Activated CD4-positive, alpha-beta T cell treated with anti-CD3 and anti-CD28 coated beads for 36 hours (primary cell): ENCODE measurements at places on chromosomes 5 and 9. TPM values are rescaled to one million over a fixed set of nuclear protein-coding genes. Genes with fewer than 3 reads are reported as not detected.

The SPINK5 gene
- total RNA-seq = not detected

The ADAMTS19 gene
- total RNA-seq = not detected

The TMEM232 gene
- total RNA-seq = 1.2 TPM

The PCDHB11 gene
- total RNA-seq = not detected

The MINAR2 gene
- not detected for total RNA-seq

DNA sequence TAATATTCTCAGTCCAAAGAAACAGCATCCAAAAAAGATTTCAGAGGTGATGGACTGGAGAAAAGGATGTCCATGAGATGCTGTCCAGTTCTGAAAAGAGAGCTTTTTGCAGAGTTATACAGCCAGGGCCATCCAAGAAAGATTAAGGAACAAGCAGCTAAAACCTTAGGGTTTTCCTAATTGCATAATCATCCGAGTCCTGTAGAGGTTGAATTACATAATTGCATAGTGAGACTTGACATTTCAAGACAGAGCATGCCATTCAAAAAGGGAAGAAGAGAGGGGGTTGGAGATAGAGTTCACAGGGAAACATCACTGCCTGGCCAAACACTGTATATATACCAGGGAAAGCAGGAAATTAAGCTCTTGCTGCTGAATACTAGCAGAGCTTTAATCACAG lies 1729.2 kb upstream of the WWC1 start:
- H3K27ac ChIP-seq = no peak overlapping the region
- no peak overlapping the region for H3K4me3 ChIP-seq
- no peaks in the 10 kb centered on the region for H3K36me3 ChIP-seq
- no peak for DNase-seq

DNA sequence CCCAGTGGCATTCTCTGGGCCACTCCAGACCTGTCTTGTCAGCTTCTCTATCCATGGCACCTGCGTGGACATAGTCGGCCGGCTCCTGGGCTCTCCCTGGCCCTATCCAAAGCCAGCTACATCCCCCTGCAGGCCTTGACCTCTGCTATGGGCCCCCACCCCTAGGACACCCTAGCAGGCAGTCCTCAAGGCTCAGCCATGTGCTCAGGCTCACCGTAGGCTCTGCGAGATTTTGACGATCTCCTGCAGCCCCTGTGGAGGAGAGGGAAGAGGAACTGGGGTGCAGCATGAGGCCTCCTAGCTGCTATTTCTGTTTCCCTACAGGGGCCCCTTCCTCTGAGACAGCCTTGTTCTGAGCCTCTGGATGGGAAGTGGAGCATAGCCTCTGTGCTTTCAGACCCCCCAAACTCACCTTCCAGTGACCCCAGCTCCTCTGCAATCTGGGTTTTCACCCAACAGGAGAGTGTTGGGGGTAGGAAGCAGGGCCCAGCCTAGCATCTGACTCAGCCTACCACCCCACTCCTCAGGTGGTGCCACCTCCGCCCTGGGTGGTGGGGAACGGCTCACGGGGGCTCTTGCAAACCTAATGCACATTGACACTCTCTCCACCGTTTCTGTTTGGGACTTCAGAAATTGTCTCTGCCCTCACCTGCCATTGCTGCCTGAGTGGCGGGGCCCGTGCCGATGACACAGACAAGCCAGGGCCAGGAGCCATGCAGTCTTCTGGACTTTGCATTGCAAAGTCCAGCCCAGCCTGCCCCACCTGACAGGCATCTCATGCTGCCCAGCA lies 36.7 kb downstream of the HRH2 start:
- no peak overlapping the region for H3K4me3 ChIP-seq
- peaks cover 14% of the 10 kb centered on the region for H3K36me3 ChIP-seq
- H3K27ac ChIP-seq = peak overlapping the region; percentile 91
- peaks cover 36% of the 10 kb centered on the region for H3K4me1 ChIP-seq

DNA sequence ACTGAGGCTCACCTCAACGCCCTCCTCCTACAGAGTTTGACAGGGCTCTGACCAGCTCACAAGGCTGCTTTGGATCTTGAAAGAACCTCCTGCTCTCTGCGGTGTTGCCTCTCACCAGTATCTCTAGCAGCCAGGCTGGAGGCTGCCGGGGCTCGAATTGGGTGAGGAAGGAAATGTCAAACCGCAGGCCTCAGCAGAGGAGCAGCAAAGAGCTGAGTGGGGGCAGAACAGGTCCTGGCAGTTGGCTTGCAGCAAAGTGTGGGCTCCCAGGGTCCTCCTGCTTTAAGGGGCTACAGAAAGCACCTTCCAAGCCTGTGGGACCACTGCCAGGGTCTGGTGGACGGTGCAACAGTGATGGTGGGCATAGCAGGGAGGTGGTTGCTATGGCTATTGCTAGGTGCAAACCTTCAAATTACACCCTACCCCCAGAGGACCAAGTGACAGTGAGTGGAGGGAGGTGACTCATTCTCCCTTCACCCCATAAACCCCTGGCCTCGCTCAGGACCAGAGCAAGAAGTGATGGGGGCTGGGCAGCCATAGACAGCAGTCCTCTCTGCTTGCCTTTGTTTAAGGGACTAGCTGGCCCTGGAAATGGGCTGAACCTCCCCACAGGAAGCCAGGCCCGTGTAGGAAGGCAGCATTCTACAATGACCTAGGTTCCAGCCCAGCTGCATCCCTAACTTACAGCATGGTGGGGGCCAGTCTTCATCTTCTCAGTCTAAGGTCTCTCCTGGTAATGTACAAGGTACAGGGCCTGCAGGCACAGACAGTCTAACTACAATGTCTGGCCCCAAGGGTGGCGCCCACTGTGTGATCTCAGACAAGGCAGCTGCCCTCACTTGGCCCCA lies 18.7 kb downstream of the LCP2 start:
- H3K27ac ChIP-seq = peak overlapping the region; percentile 90
- peak; percentile 93 for DNase-seq
- H3K4me3 ChIP-seq = peak overlapping the region; percentile 48

DNA sequence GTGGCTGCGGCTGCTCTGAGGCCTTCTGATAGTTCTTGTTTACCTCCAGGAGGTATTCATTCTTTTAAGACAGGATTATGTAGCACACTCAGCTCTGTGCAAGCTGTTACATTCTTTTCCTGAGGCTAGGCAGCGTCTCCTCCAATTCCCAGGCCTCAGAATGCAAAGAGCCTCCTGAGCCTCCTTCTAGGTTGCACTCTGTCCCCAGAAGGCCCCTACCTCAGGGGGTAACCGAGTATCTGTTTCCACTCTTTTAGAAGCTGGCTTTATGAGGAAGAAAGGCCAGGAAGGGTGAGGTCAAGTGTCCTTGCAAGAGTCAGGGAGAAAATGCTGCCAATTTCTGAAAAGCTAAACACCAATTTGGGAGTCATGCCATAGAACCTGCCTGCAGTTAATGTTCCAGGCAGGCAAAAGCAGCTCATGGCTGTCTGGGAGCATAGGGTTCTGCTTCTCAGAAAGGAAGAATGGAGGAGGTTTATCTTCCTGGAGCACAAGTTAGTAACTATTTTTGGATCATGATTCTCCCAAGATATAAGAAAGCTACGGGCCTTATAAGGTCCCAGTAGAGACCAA lies 178.9 kb downstream of the SEMA6A start:
- H3K27me3 ChIP-seq = no peaks in the 10 kb centered on the region
- DNase-seq = no peak
- H3K27ac ChIP-seq = no peak overlapping the region
- no peak overlapping the region for H3K4me3 ChIP-seq
- no peaks in the 10 kb centered on the region for H3K4me1 ChIP-seq

- H3K36me3 ChIP-seq = no peaks in the 10 kb centered on the region
- DNase-seq = no peak
- no peak overlapping the region for H3K27ac ChIP-seq
- H3K4me3 ChIP-seq = no peak overlapping the region
- H3K4me1 ChIP-seq = no peaks in the 10 kb centered on the region
- no peaks in the 10 kb centered on the region for H3K27me3 ChIP-seq
Observed at GRCh38 chr5:105430516-105430915, 1867.9 kb upstream of the NUDT12 start.

DNA sequence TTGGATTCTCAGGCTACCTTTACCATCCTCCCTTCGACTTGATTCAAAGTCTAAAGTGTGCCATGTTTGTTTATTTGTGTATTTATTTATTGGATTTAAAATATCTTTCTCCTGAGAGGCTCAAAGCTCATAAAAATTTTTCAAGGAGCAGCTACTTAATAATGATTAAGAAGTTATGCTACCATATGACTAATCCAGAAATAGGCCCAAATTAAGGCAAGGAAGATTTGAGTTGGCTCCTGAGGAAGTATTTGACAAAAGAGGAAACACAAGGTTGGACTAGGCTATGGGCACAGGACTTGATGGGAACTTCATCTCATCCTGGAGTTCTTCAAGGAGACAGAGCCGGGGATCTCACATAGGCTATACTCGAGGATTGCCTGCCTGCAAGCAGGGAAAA lies 22.4 kb upstream of the PPP2CA start:
- no peaks in the 10 kb centered on the region for H3K4me1 ChIP-seq
- H3K36me3 ChIP-seq = no peaks in the 10 kb centered on the region
- no peak overlapping the region for H3K27ac ChIP-seq
- no peaks in the 10 kb centered on the region for H3K27me3 ChIP-seq
- no peak overlapping the region for H3K4me3 ChIP-seq

DNA sequence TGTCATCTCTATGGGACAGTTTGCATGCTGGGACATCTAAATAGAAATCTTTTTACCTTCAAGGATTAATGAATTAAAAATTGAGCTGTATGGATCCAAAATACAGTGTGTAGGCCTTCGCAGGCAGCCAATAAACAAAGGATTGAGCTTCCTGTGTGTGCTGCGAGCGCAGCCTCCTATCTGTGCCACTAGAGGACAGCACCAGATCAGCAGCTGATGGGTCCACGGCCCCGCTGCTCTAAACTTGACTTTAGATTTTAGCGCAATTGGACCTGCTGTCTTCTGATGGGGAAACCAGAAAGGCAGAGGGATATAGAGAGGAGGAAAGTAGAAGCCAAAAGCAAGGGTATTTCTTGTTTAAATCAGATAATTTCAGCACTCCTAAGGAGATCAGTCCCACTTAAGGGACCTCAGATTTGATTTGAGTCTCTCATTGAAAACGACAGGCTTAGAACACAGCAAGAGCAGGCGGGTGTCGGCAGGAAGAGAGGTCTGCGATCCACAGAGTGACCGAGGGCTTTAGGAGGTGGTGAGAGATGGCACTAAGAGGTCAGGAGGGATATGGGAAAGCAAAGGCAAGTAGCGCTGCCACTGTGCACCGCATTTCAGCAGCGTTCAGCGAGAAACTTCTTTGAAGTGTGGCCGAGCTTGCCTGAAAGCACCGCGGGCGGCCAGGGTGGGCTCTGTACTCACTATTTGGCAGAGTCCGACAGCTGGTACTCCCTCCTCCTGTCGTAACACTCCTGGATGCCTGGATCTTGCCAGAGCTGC lies 214.3 kb downstream of the GNA14 start:
- H3K36me3 ChIP-seq = no peaks in the 10 kb centered on the region
- DNase-seq = peak; percentile 77
- H3K27me3 ChIP-seq = no peaks in the 10 kb centered on the region
- no peak overlapping the region for H3K4me3 ChIP-seq
- H3K4me1 ChIP-seq = peaks cover 3% of the 10 kb centered on the region

DNA sequence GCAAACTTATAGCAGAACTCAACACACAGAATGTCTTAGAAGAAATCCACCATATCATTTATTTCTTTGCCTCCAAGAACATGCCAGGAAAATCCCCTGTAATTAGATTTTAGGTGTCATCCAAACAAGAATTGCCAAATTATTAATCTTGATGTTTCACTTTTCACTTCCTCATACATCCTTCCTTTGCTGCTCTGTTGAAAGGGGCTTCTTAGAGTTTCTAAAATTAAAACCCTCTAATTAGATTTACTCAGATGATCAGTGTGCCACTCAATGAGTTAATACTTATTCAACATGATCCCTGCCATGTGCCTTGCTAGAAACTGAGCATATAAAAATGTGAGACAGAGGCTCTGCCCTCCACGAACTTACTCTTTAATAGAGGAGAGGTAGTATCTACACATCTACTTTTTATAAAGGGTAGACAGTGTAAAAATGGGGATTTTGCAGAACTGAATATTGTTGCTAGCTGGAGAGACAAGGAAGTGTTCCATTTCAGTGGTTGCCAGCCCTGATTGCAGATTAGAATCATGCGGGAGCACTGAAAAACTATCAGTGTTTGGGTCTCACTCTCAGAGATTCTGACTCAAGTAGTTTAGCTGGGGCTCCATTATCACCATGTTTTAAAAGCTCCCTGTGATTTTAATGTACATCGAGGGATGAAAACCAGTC lies 498.4 kb downstream of the TLE4 start:
- no peaks in the 10 kb centered on the region for H3K4me1 ChIP-seq
- H3K27ac ChIP-seq = no peak overlapping the region
- peaks cover 10% of the 10 kb centered on the region for H3K27me3 ChIP-seq
- no peaks in the 10 kb centered on the region for H3K36me3 ChIP-seq
- DNase-seq = no peak

DNA sequence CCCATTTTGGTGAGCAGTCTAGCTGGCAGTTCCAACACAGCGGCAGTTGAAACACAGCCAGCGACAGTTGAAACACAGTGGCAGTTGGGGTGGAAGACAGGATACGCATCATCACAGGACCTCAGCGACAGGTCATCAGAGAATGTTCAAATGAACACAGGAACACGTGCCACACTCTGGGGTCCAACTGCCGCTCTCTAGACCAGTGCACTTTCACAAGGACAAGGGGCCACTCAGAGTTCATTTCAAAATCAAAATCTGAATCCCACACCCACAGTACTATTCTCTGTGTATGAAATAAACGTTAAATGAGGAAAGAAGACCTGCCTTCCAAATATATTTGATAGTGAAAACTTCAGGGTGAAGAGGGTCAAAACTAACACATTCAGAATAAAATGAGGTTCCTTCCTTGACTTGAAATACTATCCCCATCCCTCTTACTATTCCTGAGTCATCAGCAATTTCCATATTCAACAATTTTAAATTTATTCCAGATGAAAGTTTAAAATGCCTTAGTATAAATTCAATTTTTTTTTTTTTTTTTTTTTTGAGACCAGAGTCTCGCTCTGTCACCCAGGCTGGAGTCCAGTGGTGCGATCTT lies 53.0 kb upstream of the SIMC1 start:
- peaks cover 9% of the 10 kb centered on the region for H3K27me3 ChIP-seq
- H3K4me3 ChIP-seq = no peak overlapping the region
- no peaks in the 10 kb centered on the region for H3K4me1 ChIP-seq
- H3K36me3 ChIP-seq = no peaks in the 10 kb centered on the region
- no peak overlapping the region for H3K27ac ChIP-seq
- DNase-seq = no peak

DNA sequence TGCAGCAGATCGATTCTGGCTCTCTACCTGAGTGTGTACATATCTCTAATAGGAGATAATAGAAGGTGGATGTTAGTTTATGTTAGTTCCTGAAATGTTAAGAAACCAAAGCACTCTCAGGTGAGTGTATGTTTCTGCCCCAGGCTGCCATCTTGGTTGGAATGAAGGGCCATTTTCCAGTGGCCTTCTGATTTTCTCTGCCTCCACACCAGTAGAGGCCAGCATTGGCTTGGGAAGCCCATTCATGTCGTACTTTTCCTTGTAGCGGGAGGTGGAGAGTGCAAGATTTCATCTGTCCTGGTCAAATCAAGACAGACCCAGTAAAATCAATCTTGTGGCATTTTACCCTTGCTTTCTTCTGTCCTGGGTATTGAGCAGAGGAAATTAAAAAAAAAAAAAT lies 91.0 kb downstream of the GAS1 start:
- H3K27me3 ChIP-seq = peaks cover 18% of the 10 kb centered on the region
- no peak overlapping the region for H3K27ac ChIP-seq
- no peak overlapping the region for H3K4me3 ChIP-seq
